ENCODE measurements at places on chromosomes 12 and 14.

DNA sequence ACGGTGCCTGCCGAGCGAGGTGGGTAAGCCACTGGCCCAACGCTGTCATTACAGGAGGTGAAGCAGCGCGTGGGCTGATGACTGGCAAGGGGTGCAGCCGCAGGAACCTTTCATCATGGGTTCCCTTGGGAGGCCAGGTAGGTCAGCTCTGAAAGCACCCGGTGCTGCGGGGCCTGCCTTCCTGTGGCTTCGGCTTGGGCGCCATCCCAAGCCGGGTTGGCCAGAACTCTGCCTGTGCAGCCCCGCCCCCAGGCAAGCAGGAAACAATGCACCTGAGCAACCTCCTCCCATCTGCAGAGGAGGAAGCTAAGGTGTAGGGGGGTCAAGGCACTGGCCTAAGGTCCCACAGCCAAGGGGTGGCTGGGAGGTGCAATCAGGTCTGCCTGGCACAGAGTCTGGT, 20.0 kb upstream of the HHIPL1 start:
- DNase-seq, result no peak

DNA sequence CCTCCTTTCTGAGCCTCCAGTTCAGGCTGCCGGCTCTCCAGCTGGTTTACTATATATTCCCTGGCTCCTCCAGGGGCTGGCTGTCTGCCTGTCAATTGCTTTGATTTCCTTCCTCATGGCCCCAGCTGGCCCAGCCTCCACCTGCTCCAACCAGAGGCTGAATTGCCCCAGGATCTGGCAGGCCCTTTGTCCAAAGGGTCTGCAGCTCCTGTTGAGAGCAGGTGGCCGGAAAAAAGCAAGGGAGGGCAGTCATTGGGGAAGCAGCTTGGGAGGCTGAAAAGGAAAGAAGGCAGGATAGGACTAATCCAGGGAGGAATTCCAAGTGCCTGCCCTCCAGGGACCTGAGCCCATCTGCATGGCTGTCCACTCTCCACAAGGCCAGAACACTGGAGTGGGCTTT, 25.3 kb downstream of the PAH start:
- DNase-seq, result no peak

DNA sequence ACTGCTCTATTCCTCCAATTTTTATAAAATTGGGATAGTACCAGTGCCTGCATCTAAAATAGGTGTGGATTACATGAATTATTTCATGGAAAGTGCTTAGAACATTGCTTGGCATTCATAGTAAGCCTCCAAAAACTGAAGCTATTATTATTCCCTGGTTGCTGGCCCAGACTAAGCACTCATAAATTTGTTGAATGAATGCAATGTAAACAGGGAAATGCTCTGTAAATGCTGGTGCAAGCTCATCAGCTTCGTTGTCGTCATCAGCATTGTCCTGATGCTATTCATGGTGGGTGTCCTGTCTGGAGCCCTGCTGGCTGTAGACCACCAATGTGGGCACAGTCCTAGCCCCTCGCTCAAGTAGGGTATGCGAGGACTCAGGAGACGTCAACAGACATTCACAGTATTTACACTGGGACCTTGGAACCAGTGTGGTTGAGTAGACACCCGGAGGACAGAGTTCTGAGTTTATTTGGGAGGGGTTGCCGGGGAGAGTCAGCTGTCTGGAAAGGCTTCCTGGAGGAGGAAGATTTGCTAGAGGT, 16.5 kb downstream of the BDKRB2 start:
- no peak for DNase-seq

DNA sequence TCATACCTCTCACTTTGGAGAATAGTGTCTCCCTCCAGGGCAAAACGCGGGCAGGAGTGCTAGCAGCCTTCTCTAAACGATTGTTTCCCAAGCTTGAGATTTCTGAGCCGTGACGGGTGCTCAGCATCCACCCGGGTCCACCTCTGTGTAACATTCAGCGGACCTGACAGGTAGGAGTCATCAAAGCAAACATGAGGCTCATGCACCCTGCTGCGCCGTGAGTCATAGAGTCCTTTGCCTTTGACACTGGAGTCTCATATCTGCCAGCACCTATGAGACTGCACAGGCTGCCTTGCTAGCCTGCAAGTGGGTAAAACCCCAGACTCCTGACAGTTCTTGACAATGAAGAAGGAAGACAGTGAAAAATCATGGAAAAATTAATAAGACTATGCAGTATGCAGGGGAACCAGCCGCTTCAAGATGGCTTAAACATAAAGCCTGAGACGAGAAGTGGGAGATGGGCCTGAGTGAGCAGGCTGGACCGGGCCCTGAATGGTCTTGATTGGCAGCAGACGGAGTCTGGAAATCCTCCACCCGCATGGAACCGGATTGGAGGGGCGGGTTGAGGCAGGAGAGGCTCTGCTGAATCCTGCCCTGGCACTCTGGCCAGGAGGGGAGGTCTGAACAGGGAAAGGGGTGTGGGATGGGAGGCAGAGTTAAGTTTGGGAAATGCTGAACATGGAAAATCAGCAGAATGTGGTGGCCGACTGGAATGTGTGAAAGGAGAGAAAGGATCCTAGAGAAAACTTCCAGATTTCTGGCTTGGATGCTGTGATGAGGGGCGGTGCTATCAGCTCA, 54.2 kb downstream of the LGMN start:
- DNase-seq, result no peak

- DNase-seq, result no peak
Observed at GRCh38 chr12:67661311-67662021, 12.9 kb downstream of the DYRK2 start.

- no peak for DNase-seq
Observed at GRCh38 chr12:50070314-50071060, 13.1 kb downstream of the ASIC1 start.

GRCh38 chr14:104424406-104425072, 155.0 kb upstream of the C14orf180 start:
- no peak for DNase-seq

GRCh38 chr12:22722779-22723178, 97.8 kb downstream of the ETNK1 start:
- DNase-seq, result no peak

DNA sequence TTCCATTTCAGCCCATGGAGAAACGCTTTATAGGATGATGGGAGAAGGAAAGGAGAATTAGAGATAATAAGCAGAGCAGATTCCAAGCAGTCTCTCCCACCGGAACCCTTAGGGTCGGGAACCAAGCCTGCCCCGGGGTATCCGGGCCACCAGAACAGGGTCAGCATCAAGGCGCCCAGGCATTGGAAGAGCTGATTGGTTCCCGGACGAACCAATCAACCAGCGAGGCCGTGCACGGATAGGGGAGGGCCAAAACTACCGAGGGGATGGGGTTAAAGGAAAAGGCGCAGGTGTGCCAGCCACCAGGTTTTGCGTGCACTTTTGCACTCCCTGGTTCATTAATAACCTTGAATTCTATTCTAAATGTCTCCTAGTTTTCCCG, 1.7 kb downstream of the PPM1H start:
- no peak for DNase-seq

DNA sequence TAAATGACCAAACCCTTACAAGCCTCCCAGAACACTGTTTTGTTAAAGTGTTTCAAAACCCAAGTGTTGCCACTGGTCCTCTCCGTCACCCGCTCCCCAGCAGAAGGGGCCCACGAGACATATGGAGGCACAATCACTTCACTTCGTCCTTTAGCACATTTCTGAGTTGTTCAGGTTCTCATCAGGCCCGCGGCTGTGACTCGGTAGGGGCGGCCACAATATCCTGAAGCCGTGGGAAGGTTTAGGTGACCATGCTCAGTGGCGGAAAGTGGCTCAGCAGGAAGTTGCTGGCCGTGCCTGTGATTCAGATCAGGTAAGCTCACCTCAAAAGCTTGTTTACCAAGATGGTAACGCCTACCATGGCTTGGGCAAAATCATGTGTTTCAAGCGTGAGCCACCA, 227.5 kb downstream of the GLT1D1 start:
- no peak for DNase-seq
